Colonic mucosa (tissue), 4 donors: ENCODE measurements at places on chromosomes 16 and 17. TPM values are rescaled to one million over a fixed set of nuclear protein-coding genes. Genes with fewer than 3 reads are reported as not detected.
A peak's percentile ranks its signal among the peaks of the same experiment; 100 is the strongest.

DNA sequence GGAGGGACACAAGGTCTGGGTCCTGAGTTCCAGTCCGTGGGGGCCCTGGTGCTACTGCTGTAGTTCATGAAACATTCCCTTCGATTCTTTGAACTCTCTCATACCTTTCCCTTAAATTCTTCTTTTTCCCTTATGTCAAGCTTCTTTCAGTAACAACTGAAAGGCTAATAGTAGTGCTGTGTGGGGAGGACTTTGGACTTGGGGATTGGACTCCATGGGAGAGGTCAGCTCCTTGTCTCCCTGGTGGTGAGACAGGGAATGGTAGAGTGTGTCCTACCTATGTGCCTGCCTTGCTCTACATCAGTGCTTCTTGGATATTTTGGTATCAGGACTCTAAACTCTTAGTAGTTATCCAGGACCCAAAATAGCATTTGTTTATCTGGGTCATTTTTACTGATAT lies 628.1 kb downstream of the WWOX start:
- DNase-seq, result no peak

DNA sequence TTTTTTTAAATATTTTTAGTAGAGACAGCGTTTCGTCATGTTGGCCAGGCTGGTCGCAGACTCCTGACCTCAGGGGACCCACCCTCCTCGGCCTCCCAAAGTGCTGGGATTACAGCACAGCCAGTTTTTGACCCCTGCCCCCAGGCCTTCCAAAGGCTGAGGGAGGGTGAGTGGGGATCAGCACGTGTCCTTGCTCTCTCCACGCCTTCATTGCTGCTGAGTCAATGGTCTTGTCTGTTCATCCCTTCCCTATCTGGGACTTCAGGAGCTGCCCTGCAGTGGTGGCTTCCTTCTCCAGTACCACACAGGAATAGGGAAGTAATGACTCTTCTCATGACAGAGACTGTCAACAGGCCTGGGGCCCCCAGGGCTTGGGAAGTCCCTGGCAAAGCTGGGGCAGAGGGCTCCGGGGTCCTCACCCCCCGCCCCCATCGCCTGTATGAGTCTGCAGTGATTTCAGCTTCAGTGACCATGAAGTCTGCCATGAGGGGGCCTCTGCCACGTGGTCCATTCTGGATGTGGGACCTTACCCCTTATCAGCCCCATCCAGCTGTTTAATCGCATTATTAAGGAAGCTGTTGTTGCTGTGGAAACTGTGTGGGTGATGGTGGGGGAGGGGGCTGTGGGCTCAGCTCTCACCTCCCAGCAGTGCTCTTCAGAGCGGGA lies 6.1 kb downstream of the ABCC3 start:
- DNase-seq, result peak; percentile 43

- DNase-seq, result no peak
Measured at GRCh38 chr17:11296994-11297393, 56.0 kb downstream of the SHISA6 start.

DNA sequence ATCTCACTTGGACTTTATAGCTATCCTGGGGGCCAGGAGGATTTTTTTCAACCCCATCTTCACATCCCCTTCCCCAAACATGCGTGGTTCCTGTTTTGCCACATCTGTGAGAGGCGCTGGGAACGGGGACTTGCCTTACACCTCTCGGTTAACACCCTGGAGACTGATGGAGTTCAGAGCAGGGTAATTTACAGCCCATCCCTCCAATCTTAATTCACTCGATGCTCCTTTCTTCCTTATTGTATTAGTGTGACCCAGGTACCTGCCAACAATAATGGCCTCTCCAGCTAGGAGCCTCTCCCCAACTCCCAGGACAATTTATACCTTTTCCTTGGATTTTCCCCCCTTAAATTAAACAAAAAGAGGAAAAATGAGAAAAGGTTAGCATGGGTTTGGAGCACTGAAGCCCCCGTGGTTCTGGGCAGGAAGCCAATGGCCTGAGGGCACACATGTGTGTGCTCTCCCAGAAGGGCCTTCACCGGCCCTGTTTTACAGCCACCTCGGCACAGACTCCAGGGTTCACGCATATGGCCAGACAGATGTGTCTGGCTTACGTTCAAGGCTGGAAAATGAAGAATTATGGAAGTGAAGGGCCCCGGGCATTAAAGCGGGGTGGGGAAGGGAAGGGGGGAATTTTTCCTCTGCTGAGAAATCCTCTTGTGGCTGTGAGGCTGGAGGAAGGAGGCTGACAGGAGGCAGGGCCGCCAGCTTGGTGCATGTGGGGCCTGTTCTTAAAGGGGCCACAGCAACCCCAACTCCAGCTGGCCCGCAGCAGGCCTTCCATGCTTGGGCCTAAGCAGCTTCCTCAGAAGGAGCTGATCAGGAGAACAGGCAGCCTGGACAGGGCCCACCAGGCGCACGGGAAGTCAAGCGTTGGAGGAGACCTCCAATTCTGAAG lies 21.4 kb downstream of the HIC1 start:
- no peak for DNase-seq

FOXF1 gene
- total RNA-seq, result 12.1 TPM

KCNH6 gene
- total RNA-seq, result 0.80 TPM
